ENCODE measurements at places on chromosomes 7 and 10.

DNA sequence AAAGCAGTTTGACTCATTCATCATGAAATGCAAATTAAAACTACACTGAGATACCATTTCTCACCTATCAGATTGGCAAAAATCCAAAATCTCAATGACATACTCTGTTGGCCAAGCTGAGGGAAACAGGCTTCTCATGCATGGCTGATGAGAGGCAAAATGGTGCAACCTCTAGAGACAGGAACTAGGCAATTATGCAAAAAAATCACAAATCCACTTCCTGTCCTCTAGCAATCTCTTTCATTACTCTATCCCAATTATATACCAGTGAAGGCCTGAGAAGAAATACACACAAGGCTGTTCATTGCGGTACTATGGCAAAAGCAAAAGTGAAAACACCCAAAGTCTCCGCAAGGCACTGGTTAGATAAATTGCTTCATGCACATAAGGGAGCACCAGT is 25.9 kb upstream of the PTPRN2 start:
- DNase-seq, result no peak

GRCh38 chr10:31578181-31578852 is 259.3 kb downstream of the ZEB1 start:
- DNase-seq, result no peak

DNA sequence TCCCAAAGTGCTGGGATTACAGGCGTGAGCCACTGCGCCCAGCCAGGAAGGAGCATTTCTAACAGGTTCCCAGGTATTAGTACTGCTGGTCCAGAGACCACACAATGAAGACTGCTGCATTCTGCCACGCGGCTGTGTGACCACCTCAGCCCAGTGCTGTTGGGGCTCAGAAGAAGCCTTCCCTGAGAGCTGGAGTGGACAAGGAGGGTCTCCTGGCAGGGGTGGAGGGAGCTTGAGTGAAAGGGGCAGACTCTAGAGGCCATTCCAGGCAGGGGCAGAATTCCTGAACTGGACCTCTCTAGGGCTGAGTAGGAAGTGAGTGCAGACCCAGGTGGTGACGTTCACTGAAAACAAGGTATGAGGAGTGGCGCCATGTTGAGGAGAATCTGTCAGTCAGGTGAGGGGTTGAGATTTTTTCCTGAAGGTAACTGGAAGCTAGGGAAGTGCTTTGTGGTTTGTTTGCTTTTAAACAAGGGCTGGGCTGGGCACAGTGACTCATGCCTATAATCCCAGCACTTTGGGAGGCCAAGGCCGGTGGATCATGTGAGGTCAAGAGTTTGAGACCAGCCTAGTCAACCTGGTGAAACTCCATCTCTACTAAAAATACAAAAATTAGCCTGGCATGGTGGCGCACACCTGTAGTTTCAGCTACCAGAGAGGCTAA is 67.6 kb downstream of the TACC2 start:
- no peak for DNase-seq

- no peak for DNase-seq
Observed at GRCh38 chr10:71375952-71376351, 20.8 kb upstream of the CDH23 start.

- DNase-seq, result no peak
Observed at GRCh38 chr7:5580714-5581395, 157.2 kb upstream of the TNRC18 start.

DNA sequence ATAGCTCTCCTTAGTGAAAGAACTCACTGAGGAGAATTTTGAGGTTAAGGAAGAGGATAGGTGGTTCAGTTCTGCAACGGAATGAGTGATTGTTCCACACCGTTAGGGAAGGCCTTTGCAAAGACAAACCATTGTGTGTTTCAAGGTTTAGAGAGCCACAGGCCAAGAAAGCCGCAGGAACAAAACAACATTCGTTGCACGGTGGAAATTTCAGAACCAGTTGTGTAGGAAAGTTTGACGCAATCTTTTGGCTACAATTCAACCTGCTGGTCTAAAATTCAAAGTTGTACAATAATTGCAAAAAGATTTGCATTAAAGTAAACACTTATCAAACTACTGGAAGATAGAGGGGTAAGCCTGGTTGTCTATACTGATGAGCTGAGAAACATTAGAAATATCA is 91.4 kb downstream of the FAM107B start:
- DNase-seq, result no peak

DNA sequence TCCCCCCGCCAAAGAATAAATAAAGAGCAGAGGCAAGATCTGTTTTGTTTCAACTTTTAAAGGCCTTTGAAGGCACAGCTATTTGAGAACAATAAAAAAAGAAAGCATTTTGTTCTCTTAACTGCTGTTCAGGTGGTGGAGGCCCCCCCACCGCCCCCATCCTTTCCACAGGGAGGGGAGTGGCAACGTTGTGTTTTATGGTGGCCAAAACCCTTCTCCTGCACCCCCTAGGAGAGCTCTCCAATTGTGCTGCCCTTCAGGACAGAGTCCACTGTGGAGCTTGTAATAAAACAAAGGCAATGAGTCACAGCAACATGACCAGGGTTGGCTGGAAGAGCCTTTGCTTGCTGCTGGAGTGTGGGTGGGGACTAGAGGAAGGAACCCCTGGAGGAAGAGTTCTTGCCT is 987.9 kb downstream of the KCNMA1 start:
- no peak for DNase-seq

- DNase-seq, result no peak
Observed at GRCh38 chr10:28677888-28678686, 766 bp downstream of the BAMBI start.

GRCh38 chr10:43444323-43444722 is 7.4 kb downstream of the ZNF487 start:
- no peak for DNase-seq

DNA sequence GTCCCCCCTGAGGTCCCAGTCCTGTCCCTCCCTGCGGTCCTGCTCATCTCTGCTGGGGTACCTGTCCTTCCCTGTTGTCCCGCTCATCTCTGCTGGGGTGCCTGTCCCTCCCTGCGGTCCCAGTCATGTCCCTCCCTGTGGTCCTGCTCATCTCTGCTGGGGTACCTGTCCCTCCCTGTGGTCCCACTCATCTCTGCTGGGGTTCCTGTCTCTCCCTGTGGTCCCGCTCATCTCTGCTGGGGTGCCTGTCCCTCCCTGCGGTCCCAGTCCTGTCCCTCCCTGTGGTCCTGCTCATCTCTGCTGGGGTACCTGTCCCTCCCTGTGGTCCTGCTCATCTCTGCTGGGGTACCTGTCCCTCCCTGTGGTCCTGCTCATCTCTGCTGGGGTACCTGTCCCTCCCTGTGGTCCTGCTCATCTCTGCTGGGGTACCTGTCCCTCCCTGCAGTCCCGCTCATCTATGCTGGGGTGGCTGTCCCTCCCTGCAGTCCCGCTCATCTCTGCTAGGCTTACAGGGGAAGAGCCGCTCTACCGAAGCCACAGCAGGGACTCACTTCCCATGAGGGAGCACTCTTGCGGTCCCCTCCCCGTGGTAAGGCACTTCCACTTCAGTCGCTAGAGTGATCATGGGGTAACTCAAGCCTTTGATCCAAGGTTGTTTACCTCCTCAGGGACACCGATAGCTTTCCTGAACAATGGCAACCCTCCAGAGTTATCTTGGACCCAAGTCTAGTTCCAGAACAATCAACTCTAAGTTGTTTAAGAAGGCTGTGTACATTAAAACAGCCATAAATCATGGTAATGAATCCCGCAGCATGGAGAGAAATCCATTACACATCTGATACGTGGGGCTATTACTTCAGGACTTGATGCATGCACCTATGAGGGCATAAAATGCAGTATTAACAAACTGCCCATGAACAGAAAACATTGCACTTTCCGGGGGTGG is 46.8 kb upstream of the MNX1 start:
- DNase-seq, result no peak

DNA sequence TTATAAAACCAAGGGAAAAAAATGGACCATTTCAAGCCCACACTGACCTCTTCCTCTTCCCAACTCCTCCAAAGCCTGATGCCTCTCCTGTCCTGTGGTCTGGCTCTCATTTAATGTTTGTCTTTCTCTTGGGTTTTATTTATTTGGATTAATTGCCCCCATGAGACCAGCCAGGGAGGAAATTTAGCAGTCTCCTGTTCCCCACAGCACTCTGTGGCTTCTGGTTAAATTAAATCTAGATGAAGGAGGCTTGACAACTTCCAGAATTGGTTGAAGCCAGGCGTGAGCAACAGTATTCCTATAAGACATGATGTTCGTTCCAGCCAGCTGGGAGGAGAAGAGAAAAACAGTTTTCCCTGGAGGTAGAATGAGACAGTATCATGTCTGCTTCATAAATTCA is 15.1 kb upstream of the PRLHR start:
- no peak for DNase-seq

GRCh38 chr7:2203766-2204300 is 28.9 kb downstream of the MAD1L1 start:
- no peak for DNase-seq

- DNase-seq, result no peak
Observed at GRCh38 chr10:89297356-89297755, 4.5 kb upstream of the IFIT2 start.

- DNase-seq, result no peak
Observed at GRCh38 chr7:91559947-91560346, 295.7 kb downstream of the FZD1 start.

DNA sequence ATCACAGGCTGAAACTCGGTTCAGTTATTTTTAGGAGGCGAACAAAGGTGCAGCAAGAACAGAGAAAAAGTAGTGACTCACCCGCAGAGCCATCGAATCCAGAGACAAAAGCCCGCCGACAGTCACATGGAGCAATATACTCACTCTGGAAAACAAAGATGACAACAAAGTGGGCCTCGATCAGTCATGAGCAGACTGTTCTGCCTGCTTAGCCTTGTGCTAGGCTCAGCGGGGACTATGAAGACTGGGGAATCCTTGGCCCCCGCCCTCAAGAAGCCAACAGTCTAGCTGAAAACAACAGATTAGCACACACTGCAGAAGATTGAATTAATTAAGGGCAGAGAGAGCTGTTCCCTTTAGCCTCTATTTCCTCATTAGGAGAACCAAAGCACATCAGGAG is 30.4 kb downstream of the XPNPEP1 start:
- DNase-seq, result no peak

DNA sequence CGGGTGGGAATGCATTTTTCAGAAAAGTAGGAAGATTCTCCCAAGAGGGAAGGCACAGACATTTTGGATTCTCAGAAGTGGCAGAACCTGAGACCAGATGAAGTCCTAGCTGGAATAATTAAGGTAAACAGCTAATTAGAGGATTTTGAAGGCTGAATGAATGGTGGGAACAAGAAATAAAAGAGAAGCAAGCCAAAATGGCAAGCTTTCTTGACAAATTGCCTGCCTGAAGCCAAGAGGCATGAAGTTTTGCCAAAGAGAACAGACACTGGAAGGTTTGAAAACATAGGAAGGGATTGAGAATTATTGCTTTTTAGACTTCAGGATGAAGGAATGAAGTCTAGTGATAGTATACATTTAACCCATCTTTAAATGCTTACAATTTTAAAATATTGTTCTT is 115.0 kb upstream of the SEM1 start:
- DNase-seq, result no peak

GRCh38 chr7:108001764-108002725 is 916 bp downstream of the LAMB1 start:
- no peak for DNase-seq

- DNase-seq, result no peak
Observed at GRCh38 chr10:62794306-62794705, 10.2 kb upstream of the ADO start.

GRCh38 chr10:71090801-71091200 is 121.6 kb upstream of the UNC5B start:
- peak; percentile 30 for DNase-seq

DNA sequence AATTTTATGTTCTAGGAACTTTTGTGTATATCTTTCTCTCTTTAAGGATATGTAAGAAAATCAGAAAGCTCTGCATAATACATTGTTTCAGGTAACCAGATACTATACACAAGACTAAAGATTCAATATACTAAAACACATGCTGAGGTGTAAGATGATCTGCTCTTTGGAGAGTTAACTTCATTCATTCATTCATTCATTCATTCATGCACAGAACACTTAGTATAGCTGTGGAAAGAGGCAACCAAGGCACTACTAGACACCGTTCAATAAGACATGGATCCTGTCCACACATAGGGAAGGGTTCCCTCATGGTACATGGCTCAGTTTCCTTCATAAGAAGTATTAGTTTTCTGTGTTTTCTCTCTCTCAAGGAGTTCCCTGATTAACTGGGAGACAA is 207.6 kb upstream of the AOAH start:
- DNase-seq, result no peak

DNA sequence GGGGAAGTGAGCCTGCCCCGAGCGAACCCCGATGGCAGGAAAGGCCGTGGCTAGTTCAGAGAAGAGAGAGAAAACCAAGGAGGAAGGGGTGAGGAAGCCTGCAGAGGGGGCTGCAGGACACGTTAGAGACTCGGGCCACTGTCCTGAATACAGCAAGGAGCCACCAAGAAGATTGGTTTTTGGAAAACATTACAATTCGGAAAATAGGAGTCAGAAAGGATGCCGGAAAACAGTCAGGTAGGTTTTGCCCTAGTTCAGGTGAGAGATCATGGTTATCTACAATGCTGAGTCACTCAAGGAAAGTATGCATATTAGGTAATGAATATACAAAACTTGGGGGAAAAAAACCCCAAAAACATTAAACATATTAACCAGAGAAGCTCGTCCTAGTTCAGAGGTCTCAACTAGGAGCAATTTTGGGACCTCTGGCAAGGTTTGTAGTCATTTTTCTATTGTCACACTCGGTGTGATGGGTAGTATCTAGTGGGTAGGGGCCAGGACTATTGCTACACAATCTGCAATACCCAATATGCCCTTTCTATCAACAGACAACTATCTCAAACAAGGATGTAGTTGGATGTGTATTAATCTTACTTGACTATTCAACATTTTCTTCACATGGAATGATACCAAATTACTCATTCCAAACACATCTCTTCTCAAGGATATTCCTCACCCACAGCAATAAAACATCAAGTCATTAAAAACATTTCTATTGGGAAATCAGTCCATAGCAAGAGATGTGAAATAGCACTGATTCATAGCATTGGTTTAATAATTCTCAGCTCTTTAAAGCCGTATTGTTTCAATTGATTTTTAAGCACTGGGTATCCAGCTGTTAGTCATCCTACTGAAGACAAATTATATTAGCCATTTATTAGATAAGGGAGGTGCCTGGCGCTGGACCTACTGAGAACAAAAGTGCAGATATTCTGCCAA is 74.4 kb upstream of the RSU1 start:
- DNase-seq, result peak; percentile 63

DNA sequence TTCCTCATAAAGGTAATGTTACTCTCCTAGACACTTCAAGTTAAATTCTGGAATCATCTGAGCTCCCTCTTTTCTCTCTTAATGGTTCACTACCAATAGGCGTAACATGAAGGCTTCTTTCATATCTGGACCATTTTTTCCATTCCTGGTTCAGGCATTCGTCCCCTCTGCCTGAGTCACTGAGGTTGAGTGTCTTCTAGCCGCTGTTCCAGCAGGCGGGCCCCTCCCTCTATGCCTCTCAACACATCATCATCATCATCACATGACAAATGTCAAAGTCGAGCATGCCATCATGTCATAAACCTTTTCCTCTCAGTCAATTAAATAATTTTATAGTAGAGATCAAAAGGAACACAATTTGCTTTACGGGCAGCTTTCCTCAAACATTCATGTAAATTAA is 168.9 kb upstream of the ASAH2 start:
- DNase-seq, result no peak

All from H1 (cell line).